ENCODE measurements at places on chromosomes 3 and 15.

GRCh38 chr15:98651036-98651481, 2.7 kb downstream of the IGF1R start:
- DNase-seq = no peak

DNA sequence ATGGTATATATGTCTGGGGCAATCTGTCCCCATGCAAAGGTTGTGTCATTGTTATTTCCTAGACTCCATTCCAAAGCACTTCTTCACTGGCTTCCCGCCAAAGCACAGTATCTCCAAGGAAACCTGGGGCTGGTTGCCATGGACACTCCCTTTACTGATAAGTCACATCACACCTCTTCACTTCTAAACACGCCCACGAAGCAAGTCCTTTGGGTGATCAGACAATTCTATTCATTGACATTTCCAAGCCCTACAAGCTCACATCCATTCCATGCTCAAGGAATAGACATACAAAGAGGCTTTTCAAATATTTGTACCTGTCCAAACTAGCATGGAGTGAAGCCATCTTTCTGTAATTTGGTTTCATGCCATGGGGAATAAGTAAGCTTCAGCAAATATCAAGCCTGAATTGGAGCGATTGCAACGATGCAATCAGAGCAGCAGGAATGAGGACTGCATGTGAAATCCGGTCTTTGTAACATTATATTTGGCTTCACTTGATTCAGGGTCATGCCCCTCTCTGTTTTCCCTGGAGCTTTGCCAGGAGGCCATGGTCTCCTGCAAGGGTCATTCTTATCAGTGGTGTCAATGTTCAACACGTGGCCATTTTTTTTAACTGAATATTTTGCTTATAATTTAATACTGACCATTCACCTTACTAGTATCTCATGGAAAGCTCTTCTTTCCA, 201.6 kb upstream of the TMC3 start:
- no peak for DNase-seq

GRCh38 chr3:55159016-55159415, 231.2 kb upstream of the LRTM1 start:
- no peak for DNase-seq

DNA sequence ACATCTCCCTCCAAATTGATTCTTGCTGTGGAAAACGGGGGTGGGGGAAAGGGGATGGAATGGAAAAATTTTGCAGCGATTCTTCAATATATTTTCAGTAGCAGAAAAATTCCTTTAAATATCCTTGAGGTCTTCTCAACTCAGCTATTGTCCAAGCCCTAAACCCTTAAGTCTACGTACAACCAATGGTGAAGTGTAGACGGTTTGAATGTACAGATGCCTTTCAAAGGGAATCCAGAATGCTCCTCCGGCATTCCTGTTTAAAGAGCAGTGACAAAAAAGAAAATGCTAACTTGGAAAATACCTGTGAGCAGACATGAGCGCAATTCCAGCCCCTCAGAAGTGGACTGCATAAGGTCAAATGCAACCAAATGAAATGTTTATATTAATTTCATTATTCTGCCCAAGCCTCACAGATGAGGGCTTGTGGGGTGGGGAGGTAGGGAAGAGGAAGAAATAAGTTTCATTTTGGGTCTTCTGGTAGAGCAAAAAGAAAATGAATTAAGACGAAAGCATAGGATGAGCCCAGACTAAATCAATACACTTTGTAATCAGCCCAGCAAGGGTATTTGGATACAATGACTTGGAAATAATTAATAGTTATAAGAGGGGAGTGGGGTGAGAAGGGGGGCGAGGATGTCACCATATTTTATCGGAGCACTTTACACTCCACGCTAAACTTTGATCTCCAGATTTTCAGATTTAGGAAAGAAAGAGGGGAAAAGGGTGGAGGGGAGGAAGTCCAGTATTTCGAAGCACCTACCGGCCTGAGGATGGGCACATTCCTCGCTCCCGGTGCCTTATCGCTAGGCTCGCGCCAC, 2.7 kb downstream of the FOXP1 start:
- no peak for DNase-seq

DNA sequence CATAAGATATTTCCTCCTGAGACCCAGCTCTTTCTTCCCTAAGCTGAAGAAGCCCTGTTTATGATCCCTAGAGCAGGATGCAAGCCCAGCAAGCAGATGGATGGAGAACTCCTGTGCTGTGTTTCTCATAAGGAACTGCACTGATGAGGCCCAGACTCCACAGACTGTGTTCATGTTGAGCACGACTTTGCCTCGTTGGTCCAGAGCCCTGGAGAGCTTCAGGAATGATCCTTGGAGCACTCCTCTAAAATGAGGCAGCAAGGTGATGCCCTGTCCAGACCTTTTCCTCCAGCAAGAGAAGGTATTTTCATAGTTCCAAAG, 83.8 kb downstream of the MYLK start:
- no peak for DNase-seq

DNA sequence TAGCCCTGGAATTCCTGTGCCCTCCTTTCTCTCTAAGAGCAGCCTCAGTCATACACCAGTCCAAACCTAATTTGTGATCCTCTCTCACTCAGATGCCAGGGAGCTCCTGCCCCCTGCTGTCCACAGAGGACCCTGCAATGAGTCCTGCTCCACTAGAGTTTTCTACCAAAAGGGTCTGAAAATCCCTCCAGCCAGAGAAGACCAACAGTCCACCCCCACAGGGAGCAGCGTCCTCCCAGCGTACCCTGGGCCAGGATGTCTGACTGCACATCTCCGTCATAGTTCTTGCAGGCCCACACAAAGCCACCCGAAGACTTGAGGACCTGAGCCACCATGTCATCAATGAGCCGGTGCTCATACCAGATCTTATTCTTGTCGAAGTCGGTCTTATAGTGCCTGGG, 15.4 kb downstream of the IDH2 start:
- DNase-seq = no peak

DNA sequence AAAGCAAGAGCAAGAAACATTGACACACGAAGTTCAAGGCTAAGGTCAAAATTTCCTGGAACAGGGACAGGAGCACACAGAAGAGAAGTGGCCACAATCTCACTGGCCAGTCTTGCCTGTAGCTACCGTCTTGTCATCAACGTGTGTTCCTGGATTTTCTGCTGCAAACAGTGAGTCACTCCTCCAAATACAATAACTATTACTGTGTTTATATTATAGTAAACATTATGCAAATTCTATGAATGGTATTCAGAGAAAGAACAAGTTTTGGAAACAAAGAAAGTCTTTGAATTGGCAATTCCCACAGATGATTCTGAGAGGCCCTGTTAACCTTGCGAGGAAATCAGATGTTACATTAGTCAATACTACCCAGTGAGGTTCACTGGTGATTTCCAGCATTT, 220.5 kb downstream of the FAM43A start:
- no peak for DNase-seq

GRCh38 chr3:9352917-9353752, 9.7 kb upstream of the THUMPD3 start:
- DNase-seq = peak; percentile 17

- DNase-seq = no peak
Measured at GRCh38 chr3:81349816-81350340, 411.6 kb downstream of the GBE1 start.

DNA sequence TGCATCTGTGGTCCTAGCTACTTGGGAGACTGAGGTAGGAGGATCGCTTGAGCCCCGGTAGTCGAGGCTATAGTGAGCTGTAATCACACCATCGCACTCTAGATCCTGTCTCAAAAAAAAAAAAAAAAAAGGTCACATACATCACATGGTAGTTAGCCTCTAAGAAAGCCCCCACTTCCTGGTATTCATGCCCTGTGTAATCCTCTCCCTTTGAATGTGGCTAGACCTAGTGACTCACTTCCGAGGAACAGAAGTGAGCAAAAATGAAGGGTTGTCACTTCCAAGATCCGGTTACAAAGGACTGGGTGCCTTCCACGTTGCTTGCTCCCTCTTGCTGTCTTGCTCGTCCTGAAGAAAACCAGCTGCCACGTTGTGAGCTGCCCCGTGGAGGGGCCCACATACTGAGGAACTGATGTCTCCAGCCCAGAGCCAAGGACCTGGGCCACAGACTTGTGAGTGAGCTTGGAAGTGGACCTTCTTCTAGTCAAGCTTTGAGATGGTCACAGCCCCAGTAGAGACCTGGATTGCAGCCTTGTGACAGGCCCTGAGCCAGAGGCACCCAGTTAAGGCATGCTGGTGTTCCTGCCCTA, 12.6 kb upstream of the LCTL start:
- no peak for DNase-seq

- no peak for DNase-seq
Measured at GRCh38 chr3:45992821-45993221, 2.8 kb downstream of the FYCO1 start.
